ENCODE measurements at places on chromosomes 5 and 9.
A peak's percentile ranks its signal among the peaks of the same experiment; 100 is the strongest.

- DNase-seq, result peak; percentile 71
Measured at GRCh38 chr5:160438316-160439204, 16.9 kb downstream of the PTTG1 start.

GRCh38 chr5:78903861-78904260, 81.2 kb downstream of the ARSB start:
- no peak for DNase-seq

- DNase-seq, result no peak
Measured at GRCh38 chr5:44388321-44389089, 715 bp downstream of the FGF10 start.

- DNase-seq, result no peak
Measured at GRCh38 chr9:105117234-105117633, 127.2 kb upstream of the SLC44A1 start.

GRCh38 chr5:134136771-134137170, 22.3 kb downstream of the TCF7 start:
- DNase-seq, result no peak

DNA sequence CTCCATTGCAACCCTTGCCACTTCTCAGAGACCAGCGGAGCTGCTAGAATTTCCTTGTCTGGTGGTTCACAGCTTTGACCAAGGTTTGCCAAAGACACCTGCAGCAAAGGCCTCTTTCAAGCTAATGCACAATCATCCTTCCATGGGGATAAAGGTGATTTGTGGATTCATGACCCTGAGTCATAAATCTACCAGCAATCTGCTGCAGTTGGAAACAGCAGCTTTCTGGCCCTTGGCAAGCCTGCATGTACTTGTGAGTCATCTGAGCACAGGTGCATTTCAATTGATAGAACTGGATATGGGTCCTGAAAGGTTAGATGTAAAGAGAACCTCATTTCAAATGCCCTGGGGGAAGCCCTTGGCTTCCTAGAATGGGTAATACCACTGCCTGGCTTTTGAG, 21.6 kb upstream of the TCF7 start:
- DNase-seq, result no peak

DNA sequence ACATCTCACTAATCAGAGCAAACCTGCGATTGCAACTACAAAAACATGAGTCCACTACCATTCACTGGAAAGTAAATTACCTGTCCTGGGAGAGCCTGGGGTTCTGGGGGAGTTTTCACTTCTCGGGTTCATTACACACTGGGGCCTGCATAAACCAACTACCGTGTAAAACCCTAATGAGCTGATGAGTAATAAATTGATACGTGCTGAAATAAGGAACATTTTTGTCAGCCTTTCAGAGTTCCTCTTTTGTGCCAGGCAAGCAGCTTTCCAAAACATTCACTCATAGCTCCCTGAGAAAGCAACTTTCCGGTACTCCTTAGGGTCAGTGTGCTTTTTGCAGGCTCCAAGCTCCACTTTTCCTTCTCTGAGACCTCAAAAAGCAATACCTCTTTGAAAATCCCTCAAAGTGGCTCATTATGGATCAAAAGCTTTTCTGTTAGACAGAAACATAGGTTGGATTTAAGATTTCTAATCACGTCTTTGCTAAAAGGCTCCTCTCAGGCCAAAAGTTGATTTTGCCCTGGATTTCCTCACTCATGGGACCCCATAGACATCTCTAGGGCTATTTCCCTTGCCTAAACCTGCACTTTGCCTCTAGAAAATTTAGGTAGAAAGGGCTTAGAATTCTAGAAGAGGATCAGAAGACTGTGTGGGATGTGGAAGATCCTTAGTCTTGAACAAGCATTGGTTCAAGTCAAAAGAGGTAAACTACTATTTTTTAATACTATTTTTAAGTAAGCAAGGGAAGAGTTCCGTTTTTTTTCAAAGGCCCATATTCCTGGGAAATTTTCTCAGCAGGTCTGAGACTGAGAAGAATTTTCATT, 74.8 kb downstream of the ST8SIA4 start:
- DNase-seq, result no peak

DNA sequence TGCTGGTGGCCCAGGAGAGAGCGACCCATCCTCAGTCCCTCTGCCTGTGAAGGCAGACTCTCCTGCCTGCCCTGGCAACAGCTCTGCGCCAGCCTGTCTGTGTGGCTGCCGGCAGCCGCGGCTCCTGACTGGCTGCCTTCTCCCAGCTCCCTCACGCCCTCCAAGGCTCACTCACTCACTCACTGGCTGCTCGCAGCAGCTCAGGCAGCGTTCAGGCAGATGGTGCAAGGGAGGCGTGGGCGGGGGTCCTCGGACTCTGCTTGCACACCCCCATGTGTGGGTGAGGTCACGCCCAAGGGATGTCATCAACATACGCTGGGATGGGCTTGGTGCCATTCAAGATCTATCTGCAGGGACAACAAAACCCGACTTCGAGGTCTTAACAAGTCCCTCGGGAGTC, 66.7 kb downstream of the DAB2IP start:
- DNase-seq, result no peak

DNA sequence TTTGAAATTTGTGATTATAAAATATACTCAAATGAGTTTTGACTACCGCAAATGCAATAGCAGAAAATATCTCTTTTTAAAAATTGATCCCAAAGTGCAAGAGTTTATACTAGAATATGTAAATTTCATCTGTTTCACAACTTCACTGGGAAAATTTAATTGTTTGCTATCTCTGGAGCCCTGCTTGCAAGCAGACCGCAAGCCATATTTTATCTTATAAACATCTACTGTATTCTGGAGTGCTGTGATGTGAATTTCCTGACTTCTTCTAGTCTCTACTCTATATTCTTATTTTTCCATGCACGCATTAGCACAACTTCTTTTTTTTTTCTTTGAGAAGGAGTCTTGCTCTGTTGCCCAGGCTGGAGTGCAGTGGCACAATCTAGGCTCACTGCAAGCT, 98.7 kb downstream of the DROSHA start:
- DNase-seq, result no peak

DNA sequence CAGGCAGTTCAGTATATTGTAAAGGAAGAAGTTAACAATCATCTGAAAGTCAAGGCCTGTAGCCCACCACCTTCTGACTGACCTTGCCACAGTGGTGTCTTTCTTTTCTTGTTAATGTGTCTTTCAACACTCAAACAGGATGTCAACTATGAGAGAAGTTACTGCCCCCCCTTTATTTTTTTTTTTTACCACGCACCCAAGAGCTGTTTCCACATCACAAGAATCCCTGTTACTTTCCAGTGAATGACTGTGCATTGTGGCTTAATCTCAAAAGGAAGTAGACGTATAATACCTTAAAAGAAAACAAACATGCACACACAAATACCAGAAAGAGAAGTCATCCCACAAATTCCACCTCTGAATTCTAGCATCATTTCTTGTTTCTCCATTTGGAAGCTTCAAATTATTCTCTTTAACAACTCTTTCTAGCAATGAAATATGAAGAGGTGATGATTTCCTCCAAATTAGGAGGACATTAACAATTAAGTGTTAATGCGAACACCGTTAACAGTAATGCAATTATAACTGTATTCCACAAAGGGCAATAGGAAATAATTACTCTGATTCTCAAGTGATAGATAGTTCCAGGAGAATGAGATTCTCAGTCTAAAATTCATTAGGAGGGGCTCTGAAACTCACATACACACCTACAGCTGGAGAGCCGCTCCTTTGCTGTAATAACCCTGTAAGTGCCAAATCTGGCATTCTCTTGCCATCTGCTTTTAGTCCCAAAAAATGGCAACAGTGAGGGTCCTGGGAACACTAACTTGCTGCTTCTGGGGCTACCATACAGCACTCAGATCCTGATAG, 201.0 kb downstream of the EFNA5 start:
- no peak for DNase-seq

GRCh38 chr9:97873425-97873824, 20.4 kb downstream of the FOXE1 start:
- DNase-seq, result no peak

DNA sequence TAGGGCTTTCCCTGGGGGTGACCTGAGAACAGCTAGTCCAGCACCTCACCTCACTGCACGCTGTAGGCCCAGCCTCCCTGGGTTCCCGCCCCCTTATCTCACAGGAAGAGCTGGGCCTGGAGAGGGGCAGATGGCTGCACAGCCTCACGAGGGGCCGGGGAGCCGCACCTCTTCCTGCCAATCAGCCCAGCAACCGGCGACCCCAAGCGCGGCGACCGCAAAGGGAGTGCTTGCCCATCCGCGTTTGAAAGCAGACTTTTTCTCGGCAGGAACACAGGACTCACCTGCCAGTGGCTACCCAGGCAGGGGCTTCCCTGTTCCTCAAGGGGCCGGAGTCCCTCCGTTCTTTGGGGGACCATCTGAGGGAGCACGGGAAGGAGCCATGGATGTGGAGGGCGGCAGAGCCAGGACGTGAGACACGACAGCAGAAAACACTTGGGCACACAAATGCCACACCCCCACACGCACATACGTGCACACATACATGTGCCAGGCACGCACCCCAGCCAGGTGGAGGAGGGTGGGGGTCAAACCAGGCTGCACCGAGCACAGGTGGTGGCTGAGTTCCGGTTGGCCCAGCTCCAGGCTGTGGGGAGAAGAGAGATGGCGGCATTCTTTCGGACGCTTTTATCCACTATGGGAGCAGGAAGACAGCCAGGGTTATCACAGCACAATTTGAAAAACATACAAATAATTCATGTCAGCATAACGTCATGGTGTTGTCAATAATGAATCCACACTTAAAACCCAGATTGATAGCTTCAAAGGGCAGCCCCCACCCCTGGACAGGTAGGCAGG, 11.3 kb downstream of the TMEM250 start:
- DNase-seq, result peak; percentile 63

DNA sequence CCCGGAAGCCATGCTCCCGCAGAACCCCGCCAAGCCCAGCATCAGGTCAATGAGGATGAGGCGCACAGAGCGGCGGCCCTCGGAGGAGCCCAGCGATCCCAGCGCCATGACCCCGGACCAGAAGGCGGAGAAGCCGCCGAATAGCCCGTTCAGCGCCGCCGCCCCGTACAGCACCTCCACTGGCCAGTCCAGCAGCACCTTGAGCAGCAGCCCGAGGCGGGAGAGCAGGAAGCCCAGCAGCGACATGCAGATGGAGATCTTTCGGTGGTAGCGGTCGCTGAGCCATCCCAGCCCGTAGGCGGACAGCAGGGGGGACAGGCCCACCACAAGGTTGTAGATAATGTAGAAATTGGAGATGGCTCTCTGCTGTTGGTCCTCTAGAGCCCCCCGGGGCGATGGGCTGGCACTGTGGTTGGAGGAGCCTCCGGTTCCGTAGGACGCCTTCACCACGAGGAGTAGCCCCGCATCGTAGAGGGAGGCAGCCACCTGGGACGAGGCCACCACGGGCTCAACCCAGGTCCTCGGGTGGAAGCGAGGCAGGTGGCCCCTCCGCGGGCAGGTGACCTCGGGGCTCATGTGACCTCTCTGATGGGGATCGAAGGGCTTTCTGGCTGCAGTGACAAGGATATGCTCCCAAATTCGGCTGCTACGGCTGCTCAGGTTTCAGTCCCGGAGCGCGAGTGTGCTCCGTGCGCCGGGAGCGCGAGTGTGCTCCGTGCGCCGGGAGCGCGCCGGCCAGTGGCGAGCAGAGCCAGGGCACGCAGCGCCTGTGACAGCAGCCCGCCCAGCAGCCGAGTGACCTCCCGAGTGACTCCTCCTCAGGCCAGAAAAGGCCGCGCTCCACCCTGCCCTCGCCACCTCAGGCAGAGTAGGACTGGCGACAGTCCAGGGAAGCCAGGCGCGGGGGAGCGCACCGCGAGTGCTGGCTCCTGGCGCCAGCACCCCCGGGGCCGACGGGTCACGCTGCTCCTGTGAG, at the start of gene SLC46A2:
Gene SLC46A2 (minus strand): TSS at position 771 of the 976 bp plus-strand sequence. CDS start 195 bp downstream, at position 576.
- DNase-seq, result no peak

DNA sequence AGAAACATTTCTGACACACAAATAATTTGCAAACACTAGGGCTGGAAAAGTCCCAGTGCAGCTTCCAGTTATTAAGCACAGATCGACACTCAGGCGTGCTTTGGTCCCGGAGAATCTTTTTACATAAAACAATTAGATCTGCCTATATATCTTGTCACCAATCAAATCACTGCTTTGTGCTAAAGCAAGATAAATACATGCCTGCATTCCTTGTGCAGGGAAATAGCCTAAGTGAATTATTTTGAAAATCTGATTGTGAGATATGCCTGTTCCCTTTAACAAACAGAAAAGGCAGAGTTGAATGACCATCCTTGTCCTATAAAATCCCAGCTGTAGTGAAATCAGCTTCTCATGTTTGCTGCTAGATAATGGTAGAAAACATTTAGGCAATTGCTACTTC, 604.4 kb downstream of the CCDC171 start:
- no peak for DNase-seq

DNA sequence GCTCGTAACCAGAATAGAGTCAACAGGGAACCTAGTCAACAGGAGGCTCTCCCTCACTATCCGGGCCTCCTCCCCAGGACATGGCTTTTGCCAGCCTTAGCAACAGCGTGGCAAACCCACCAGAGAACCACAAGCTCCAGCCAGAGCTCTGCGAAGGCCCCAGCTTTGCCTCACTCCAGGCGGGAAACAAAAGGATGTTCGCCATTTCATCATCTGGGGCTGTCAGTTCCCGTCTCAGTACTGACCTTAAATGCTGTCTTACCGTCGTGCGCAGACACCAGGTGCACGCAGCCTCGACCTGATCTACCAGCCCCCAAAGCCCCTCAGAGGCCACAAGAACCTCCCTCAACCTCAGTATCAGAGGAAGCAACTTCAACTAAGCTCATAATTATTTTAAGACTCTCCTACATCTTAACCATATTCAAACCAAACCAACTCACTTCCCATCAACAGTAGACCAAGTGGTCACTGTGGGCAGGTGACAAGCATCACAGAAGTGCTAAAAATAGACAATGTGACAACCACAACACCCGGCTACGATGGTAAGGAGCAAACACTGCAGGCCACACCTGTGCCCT, 71.4 kb downstream of the SEMA4D start:
- no peak for DNase-seq

- DNase-seq, result no peak
Measured at GRCh38 chr9:129478961-129479630, 141.8 kb downstream of the C9orf50 start.

DNA sequence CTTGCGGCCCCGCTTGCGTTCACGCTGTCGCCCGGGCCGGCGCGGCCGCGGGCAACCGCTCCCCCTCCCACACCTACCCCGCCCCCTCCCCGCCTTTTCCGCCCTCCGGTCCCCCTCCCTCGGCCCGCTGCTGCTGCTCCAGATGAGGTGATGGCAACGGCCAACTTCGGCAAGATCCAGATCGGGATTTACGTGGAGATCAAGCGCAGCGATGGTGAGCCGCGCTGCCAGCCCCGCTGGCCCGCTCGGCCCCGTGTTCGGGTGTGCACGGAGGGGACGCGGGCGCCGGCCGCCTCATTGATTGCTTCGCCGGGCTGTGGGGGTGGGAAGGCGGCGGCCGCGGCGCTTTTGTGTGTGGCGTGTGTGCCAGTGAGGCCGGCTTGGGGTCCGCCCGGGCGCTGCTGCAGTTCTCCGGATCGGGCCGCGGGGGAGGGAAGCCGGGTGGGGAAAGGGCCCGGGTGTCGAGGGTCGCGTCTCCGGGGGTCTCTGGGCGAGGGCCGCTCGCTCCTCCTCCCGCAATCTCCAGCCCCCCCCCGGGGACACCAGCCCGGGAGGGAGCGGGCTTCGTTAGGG, 403 bp downstream of the KIF2A start:
- no peak for DNase-seq

GRCh38 chr5:74156728-74157383, 483.7 kb downstream of the ENC1 start:
- DNase-seq, result no peak
